ENCODE measurements at places on chromosomes 7 and 10.

GRCh38 chr10:49395741-49396665 lies at the start of gene DRGX:
DRGX (minus strand) TSS chr10:49396089; CDS start chr10:49395440, 649 bp downstream.
- DNase-seq: no peak

DNA sequence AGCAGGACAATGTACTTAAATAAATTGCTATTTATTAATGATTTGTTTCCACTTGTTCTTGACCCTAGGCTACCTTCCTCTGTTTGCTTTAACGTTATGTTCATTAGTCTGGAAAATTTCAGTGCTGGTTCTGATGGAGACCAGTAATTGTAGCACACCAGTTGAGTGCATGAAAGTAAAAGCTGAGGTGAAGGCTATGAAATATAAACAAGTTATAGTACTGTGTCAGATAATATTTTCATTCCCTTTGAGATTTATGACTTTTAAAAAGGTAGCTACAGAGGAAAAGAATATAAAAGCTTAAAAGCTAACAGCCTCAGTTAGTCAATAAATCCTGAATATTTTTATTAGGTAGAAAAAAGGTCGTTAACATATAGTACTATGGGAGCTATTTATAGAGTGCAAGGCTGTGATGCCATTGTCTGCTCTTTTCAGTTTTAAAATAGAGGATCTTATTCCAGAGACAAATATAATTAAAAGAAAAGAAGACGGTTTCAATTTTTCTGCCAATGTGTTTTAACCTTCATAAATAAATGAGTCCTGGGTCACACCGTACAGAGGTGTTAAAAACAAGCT lies 351.8 kb upstream of the ETV1 start:
- DNase-seq: no peak

GRCh38 chr7:91043924-91044645 lies 220.1 kb upstream of the FZD1 start:
- no peak for DNase-seq

DNA sequence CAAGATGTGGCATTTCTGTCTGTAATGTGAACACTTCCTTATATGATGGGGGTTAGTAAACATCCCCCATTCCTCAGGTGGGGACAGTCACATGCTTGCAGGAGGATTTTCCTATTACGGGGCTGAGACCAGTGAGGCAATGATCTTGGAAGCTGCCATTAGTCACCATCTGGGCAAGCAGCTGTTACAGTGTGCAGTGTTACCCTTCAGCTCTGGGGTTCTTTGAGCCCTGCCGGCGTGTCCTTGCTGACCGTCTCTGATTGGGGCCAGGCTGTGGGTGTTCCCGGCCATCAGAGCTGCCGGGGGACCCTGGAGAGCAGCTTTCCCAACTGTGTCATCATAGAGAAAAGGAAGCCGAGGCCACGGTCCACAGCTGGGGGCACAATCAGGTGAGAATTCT lies 126.8 kb upstream of the FAM20C start:
- no peak for DNase-seq

GRCh38 chr7:138645284-138645683 lies 55.9 kb downstream of the SVOPL start:
- no peak for DNase-seq

- no peak for DNase-seq
Measured at GRCh38 chr7:85776691-85777345, 590.0 kb upstream of the SEMA3D start.

- no peak for DNase-seq
Measured at GRCh38 chr10:25901199-25901598, 32.8 kb upstream of the MYO3A start.

DNA sequence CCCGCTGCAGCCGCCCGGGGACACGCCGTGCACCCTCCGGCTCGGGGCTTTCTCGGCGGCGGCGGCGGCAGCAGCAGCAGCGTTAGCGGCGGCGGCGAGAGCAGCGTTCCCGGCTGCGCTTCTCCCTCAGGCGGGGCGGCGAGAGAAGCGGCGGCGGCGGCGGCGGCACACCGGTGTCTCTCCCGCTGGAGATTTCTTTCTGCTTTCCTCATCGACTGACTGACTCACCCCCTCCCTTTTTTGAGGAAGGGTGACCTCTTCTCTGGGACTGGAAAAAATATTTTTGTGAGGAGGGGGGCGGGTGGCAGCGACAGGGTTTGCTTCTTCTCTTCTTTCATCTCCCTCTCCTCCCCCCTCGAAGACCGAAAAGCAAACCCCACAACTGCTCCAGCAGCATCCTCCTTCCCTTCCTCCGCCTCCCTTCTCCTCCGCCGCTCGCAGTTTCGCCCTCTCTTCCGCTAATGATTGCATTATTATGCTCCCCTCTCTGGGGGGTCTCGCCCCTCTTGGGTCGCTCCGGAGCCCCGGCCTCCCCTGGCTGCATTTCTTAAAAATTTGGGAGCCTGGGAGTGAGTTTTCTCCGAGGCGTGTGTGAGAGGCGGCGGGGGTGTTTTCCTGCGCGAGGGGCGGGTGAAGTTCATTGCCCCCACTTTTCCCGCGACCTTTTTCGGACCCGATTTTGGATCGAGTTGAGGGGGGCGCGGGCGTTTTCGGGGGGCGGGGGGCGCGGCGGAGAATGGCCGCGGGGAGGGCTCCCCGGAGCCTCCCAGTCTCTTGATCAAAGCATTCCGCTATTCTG lies 411 bp downstream of the AUTS2 start:
- no peak for DNase-seq

DNA sequence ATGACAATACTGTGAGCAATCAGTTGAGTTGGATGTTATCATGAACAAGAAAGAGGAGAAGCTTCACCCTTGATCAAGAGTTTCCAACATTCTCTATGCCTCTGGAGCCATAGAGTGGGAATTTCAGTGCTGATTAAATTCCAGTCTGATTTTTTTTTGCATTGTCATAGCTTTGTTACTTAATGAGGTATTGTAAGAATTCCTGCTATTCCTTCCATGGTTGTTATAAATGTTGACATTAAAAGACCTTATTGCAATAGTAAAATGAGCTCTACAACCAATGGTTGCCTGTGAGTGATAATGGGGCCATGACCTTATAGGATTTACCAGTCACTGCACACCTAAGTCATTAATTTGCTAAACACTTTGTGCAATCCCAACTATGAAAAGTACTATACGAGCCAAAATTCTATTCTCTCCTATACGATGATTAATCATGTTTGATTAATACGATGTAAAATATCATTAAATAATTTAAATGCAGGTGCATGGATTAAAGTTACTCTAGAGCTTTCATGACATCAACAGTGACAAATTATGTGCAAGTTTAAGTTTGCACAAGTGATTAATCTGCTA lies 353.2 kb upstream of the KLF6 start:
- DNase-seq: no peak

DNA sequence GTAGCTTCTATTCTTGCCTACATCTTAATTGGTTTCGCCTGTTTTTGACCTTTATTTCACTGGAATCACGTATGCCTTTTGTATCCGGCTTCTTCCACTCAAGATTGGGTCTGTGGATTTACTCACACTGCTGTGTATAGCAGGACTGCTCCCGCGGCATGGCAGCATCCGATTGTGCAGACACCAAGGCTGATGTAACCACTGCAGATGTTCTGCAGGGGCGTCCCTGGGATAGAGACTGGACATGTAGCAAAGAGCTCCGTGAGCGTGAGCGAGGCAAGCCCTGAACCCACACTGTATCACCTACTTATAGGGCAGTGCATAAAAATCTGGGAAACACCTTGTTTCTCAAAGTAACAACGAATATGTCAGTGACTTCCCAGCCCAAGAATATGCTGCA lies 11.4 kb upstream of the IDI2 start:
- no peak for DNase-seq

DNA sequence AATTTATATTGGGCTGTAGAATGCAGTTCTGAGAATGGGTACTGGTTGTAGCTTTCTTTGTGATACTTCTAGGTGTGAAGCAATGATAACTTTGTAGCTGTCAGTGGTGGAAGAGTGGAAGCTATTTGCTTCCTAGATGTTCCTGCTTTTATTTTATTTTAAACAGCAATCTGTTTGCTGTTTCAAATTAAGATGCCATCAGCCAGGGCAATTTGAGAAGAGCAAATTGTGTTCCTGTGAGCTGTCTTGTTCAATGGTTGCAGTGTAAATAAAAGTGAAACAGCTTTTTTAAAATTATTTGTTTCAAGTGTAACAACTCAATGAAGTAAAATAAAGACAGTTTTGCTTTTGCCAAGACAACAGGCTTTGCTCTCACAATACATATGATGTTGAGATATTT lies 150.8 kb upstream of the TMEM229A start:
- no peak for DNase-seq

DNA sequence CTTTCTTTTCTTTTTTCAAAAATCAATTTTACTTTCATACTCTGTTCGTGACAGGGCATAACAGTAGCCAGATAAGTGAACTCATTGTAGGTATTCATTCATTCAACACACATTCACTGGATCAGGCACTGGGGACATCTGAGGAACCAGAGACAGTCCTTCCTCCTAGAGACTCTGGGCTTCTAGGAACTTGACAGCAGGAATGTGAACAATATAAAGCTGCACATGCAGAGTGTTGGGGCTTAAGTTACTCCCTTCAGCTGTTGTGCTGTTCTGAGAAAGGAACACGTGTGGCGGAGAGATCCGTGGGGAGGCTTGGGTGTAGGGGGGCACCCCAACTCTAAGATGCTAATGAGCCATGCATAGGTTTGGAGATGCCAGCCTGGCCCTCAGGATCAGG lies 120.4 kb downstream of the PKD1L1 start:
- DNase-seq: no peak

DNA sequence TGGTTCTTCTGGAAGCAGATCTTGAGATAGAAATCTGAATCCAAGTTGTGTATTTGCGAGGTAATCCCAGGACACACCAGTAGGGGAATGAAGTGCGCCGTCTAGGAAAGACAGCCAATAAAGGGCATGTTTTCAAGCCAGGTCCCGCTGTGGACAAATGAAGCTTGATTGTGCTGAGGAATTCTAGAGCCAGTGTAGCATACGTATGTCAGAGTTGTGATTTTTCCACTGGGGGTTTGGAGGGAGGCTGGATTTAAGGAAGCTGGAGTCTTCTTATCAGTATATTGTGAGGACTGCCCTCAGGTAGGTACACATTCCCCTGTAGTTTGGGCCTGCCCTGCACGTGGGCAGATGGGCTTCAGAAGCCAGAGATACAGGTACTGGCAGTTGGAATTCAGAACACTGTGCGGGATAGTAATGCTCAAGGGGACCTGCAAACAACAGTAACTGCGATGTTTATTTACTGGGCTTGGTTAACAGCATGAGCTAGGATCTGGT lies 50.9 kb downstream of the GALNT11 start:
- DNase-seq: no peak

GRCh38 chr10:113897693-113898618 lies 43.5 kb downstream of the NHLRC2 start:
- no peak for DNase-seq

DNA sequence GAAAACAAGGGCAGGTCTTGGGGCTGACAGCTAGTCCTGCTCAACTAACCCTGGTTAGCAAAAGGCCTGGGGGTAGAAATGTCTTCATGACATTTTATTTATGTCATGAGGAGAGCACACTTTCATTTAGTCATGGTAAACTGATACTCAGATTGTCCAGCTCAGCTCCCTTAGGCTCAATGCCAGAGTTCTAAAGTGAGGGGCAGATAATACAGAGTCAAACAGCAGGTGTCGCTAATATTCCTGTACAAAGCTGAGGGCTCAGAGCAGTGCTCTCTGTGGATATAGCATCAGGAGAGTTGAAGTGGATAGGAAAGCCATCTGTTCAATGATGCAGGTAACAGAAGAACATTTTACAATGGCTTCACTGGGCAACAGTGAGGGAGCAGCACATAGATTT lies 26.8 kb upstream of the CALCR start:
- no peak for DNase-seq

- no peak for DNase-seq
Measured at GRCh38 chr10:91287276-91287675, 66.8 kb downstream of the PCGF5 start.

GRCh38 chr7:2915023-2915422 lies 70.9 kb upstream of the GNA12 start:
- DNase-seq: no peak

- DNase-seq: no peak
Measured at GRCh38 chr10:110418218-110418617, 79.5 kb upstream of the DUSP5 start.

GRCh38 chr7:156456503-156457115 lies 184.0 kb upstream of the RNF32 start:
- no peak for DNase-seq

GRCh38 chr7:27947586-27948278 lies 207.8 kb downstream of the TAX1BP1 start:
- no peak for DNase-seq

GRCh38 chr10:13087601-13087985 lies 12.4 kb upstream of the OPTN start:
- no peak for DNase-seq

DNA sequence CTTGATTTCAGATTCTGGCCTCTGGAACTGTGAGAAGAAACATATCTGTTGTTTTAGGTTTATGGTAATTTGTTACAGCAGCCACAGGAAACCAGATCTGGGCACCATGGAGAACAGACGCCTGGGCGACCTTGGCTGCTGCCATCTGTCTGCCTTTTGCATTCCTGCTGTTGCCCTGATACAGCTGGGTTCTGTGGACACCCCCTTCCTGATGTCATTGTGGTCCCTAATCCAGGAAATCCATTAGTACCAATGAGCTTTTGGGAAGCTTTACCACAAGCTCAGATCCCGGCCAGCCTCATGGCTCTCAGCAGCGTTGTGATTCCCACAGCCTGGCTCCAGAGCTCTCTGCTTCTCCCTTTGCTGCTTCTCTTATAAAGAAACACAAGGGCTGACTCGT lies 174.2 kb upstream of the NPS start:
- no peak for DNase-seq

- DNase-seq: no peak
Measured at GRCh38 chr7:22418251-22419046, 61.5 kb upstream of the RAPGEF5 start.

- no peak for DNase-seq
Measured at GRCh38 chr7:116356979-116357378, 142.6 kb upstream of the CAV2 start.

- no peak for DNase-seq
Measured at GRCh38 chr10:13349463-13350274, 1.6 kb upstream of the SEPHS1 start.

- no peak for DNase-seq
Measured at GRCh38 chr7:104096683-104097082, 107.2 kb upstream of the RELN start.

- no peak for DNase-seq
Measured at GRCh38 chr10:13890233-13891127, 303.7 kb downstream of the PRPF18 start.

DNA sequence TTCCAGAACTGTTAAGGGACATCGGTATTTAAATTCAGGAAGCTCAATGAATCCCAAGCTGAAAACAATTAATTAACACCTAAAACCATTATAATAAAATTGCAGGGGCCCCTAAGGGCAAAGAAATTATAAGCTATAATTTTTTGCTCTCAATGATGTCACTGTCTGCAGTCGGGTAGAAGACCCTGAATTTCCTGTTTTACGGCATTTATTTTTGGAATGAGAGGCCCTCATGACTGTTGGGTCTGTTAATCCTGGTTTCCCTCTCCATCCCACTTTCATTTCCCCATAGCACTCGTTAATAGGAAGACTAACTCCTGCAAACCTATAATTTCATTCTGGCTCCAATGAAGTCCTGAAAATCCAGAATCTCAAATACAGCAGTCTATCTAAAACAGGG lies 25.8 kb upstream of the GPR37 start:
- no peak for DNase-seq

Measured in stimulated activated CD8-positive, alpha-beta memory T cell treated with anti-CD3 and anti-CD28 coated beads, Interleukin-2, amount 100 ng/mL, for 1 hour (primary cell).